ENCODE measurements at places on chromosomes 7 and 10.

DNA sequence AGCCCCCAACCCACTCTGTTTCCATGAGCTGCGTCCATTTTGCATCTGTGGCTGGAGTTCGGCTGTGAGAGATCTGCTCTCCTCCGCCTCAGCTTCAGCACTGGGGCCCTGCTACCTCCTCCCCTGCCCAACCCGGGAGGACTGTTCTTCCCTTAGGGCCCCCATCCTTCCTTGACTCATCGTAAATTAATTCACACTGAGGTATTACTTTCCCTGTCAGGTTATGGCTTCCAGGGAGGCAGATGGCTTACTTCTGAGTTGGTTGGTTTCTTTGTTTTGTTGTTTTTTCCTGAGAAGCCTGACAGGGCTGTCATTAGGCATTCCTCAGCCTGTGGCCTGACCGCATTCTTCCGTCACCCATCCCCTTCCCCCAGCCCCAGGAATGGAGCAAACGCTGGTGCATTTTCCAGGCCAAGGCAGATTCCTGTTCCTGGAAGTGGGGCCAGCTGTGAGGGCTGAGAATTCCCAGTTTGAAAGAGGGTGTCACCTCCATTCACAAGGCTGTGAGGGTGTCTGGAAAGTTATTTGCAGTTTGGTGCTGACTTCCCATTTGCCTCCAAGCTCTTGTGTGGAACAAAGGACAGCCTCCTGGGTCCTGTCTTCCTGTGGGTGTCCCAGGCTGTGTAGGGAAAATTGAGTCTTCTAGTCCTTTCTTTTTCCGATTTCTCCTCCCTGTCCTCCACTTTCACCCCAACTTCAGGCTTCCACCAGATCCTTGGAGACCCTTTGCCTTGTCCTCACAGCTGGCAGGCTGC is 11.7 kb downstream of the CPA5 start:
- no peak for DNase-seq

DNA sequence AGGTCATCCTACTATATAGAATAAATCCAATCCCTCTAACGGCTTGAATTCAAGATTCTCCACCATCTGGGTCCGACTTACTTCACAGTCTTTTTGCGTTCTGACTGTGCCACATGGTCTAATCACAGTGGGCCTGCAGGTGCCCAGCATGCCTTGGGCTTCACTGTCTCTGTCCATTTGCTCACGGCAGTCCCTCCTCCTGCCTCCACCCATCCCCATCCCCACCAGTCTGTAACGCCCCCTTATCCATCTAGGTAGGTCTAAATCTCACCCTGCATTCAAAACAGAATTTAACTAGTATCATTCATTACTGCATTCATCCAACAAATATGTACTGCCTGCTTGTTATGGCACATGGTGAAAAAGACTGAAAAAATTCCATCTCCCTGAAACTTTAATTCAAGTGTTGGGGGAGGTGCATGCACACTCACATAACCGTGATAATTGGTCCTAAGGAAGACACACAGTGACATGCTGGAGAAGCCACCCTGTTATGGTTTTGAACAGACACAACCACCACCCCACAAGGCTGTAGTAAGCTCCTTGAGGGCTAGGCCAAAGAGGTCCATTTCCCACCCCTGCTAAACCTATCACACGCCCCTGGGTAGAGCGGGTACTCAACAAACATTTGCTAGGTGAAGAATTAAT is 24.2 kb downstream of the SORBS1 start:
- DNase-seq: no peak

DNA sequence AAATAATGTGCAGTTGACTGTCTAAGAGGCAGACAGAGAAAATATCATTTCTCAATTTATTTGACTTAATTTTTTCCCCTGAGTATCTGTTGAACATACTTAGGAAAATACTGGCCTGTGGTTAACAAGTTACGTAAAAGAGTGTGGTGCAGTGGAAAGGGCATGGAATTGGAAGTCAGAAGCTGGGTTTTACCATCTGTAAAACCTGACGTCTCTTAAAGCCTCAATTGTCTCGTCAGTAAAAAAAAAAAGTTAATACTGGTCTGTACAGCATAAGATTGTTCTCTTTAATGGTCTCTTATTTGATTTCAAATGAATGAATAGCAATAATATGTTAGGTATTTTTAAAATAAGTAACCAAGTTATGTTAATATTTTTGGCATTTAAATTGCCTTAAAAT is 67.8 kb downstream of the PHTF2 start:
- no peak for DNase-seq

GRCh38 chr7:101239951-101240220 is 2.3 kb upstream of the CLDN15 start:
- DNase-seq: no peak

DNA sequence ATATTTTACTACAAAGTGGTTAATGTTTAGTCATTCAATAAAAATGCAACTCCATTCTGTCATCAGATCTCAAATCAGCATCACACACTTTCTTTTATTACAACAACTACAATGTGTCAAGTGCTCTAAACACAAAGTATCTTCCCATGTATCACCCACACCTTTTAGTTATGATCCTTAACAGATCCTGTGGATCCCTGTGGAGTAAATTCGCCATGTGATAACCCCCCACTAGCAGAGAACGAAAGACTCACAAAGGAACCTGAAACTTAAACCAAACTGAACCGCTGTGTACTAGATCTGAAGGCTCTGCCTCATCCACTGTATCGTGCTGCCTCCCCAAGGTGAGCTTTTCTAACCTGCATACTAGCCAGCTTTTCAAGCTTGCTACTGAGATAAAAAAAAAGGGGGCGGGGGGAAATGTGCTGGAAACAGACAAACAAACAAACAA is 1.7 kb downstream of the DPY19L1 start:
- no peak for DNase-seq

- no peak for DNase-seq
These were observed 196.7 kb downstream of the ANK3 start for GRCh38 chr10:60192946-60193345.

DNA sequence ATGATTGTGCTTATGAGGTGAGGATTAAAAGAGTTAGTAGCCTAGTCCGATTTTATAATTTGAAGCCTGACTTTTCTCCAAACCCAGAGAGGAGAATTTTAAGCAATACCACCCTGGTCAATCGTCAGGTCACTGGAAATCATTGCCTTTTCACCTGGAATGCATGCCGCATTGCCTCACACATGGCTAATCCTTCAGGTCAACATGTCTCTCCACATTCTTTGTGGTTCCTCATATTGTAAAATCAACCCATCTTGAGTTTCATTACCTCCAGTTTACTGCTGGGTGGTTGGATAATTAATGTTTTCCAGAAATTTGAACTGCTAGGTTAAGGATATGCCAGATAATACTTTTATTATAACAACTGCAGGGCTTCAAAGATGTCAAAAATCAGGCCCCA is 55.6 kb upstream of the SEMA3E start:
- no peak for DNase-seq

DNA sequence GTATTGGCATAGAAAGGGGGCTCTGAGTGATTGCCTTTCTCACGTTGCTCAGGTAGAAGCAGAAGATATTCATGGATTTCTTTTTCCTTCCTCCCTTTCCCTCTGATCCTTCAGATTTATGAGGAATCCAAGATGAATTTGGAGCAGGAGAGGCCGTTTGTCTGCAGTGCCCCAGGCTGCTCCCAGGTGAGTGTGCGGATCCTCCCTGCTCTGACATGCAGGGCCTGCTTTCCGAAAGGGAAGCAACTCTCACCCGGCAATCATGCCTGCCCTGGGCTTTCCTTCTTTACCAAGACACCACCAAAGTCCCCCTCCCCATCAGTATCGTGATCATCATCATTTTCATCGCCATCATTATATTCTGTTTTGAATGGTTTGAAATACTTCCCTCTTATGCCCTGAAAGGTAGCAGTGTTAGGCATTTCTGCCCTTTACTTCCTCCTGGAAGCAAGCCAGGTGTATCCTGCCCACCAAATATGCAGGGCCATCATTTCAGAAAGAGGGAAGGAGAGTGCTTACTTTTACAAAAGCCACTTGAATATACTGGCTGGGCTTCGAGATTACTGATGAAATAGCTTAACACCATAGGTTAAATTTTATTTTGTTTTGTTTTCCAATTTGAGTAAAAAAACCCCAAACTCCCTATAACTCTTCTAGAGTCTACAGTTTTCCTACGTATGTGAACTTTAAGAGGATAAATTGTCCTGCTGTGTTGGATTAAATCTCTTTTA is 75.9 kb downstream of the CREB5 start:
- DNase-seq: no peak

DNA sequence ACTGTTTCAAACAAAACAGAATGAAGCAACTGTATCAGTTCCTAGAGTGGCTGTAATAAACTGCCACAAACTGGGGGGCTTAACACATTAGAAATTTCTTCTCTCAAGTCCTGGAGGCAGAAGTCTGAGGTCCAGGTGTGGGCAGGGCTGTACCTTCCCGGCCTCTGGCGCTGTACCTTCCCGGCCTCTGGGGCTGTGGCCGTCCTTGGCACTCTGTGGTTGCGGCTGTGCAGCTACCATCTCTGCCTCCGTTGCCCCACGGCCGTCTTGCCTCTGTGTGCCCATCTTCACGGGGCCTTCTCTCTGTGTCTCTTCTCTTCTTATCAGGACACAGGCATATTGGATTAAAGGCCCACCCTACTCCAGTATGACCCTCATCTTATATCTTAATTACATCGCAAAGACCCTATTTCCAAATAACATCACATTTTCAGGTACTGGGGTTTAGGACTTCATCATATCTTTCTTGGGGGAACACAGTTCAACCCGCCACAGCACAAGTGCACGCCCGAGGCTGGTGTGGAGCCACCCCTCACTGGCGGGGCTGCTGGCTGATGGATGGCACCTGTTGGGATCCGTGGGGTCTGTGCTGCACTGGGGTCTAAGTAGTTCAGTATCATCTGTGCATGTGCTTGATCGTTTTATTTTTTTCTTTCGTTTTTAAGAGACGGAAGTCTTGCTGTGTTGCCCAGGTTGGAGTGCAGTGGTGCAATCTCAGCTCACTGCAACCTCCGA is 123.2 kb downstream of the ACTR3B start:
- DNase-seq: no peak

- no peak for DNase-seq
These were observed 4.7 kb downstream of the TMEM236 start for GRCh38 chr10:17756557-17757217.

- DNase-seq: no peak
These were observed 244.8 kb upstream of the PLPP4 start for GRCh38 chr10:120212275-120212674.

DNA sequence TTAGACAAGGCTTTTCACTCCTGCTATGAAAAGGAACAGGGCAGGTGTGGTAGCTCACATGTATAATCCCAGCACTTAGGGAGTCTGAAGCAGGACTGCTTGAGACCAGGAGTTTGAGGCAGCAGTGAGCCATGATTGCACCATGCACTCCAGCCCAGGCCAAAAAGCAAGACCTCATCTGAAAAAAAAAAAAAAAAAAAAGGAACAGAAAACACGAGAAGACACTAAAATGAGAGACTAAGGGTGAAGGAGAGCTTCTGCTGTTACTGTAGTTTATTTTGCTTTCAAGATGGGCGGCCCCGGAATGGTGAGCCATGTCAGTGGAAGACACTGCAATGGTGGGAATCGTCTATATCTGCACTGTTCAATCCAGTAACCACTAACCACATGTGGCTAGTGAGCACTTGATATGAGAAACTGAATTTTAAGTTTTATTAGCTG is 9.9 kb downstream of the PIP4K2A start:
- no peak for DNase-seq

- DNase-seq: no peak
These were observed 35.3 kb downstream of the STK32C start for GRCh38 chr10:132272231-132272971.

Measured in activated T-cell treated with anti-CD3 and anti-CD28 coated beads for 4 hours (primary cell).